Ammon's horn (tissue), 1 donor: ENCODE measurements at places on chromosomes 3 and 15.

GRCh38 chr3:185225523-185225922 lies 28.3 kb downstream of the EHHADH start:
- DNase-seq = no peak

DNA sequence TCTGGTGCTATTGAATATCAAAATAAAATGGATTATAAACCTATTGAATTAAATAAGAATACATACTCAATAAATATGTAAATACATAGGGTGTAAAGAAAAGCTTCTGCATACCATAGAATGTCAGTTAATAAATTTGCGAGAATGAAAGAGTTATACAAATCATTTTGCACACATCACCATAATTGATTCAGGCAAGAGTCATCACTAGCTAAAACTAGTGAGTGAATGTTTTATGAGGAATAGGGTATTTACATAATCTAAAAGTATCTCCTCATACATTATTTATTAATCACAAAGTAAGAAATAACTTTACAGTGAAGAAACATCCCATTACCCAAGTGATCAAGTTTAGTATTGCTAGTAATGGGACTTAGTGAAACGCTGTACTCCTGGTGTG lies 13.6 kb downstream of the EXOG start:
- no peak for DNase-seq

DNA sequence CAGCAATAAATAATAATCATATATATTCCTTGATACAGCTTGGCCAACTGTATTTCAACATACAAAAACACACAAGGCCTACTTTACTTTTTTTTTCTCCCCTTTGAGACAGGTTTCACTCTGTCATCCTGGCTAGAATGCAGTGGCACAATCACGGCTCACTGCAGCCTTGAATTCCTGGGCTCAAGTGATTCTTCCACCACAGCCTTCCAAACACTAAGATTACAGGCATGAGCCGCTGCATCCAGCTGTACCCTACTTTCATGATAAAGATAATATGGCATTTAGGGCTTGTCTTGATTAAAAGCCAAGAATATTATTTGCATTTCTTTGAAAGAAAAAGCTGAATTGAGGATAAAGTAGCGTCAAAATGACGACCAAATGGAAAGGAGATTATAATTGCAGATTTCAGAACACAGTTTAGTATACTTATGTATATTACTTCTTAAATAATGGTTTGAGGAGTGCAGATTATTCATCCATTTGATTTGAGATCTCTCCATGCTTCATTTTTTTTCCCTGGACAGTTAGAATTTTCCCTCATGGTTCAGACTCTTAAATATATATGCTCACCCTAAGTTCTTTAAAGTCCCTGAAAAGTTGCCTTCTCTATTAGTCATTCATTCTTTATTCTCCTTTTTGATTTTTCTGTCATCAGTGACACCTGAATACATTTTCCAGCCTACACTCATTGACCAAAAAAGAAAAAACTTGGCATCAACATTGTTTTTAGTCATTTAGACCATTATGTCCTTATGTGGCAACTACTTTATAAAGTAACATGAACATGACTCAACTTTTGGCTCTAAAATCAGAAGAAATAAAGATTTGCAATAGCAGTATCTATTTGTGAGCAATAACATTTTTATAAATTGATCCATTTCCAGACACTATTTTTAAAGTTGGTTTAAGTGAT lies 48.5 kb upstream of the MLF1 start:
- DNase-seq = no peak

GRCh38 chr15:88641959-88642452 lies 3.2 kb downstream of the ISG20 start:
- no peak for DNase-seq

GRCh38 chr15:51401051-51401780 lies 59.8 kb downstream of the GLDN start:
- no peak for DNase-seq

DNA sequence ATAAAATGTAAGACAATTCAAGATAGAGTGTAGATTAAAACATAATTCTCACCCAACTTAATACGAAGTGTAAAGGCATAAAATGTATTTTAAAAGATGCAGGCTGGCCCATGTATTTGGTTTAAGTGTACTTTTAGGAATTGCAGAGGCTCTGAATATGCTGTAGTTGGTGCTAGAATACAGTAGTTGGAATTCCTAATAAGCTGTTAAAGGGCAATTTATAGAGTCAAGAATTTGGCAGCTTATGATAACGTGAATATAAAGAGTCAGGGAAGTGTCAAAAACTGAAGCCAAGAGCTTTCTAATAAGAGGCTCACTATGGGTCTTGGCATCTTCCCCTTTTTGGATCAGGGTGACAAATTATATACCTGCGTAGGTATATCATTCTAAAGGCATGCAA lies 36.5 kb downstream of the ADAMTS9 start:
- no peak for DNase-seq

- no peak for DNase-seq
These were observed 22.0 kb upstream of the PLA2G4E start for GRCh38 chr15:42042602-42043400.

DNA sequence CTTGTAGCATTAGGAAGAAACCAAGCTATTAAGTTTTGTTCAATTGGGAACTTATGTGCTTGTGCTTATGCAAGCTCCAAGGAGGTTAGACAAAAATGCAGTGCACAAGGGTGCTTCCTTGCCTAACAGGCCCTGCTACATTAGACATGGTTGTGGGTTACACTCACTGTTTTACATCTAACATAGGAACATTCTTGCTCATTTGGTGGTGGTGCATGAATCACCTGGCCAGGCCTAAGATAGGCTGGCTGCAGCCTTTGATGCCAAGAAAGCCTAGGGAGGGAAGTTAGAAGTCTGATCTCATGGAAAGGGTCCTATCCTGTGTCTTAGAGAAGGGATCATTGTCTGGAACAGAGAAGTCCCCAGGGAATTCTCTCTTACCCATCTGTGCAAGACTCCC lies 43.5 kb downstream of the CA12 start:
- no peak for DNase-seq

DNA sequence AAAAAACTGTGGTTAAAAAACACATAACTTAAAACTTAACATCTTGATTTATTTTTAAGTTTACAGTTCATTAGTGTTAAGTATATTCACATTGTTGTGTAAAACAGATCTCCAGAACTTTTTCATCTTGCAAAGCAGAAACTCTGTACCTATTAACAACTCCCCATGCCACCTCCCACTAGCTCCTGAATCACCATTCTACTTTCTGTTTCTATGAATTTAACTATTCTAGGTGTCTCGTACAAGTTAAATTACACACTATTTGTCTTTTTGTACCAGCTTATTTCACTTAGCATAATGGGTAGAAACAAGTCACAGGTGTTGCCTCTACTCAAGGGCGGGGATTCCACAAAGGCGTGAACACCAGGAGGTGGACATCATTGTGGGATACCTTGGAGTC lies 43.2 kb downstream of the CRTC3 start:
- DNase-seq = no peak

DNA sequence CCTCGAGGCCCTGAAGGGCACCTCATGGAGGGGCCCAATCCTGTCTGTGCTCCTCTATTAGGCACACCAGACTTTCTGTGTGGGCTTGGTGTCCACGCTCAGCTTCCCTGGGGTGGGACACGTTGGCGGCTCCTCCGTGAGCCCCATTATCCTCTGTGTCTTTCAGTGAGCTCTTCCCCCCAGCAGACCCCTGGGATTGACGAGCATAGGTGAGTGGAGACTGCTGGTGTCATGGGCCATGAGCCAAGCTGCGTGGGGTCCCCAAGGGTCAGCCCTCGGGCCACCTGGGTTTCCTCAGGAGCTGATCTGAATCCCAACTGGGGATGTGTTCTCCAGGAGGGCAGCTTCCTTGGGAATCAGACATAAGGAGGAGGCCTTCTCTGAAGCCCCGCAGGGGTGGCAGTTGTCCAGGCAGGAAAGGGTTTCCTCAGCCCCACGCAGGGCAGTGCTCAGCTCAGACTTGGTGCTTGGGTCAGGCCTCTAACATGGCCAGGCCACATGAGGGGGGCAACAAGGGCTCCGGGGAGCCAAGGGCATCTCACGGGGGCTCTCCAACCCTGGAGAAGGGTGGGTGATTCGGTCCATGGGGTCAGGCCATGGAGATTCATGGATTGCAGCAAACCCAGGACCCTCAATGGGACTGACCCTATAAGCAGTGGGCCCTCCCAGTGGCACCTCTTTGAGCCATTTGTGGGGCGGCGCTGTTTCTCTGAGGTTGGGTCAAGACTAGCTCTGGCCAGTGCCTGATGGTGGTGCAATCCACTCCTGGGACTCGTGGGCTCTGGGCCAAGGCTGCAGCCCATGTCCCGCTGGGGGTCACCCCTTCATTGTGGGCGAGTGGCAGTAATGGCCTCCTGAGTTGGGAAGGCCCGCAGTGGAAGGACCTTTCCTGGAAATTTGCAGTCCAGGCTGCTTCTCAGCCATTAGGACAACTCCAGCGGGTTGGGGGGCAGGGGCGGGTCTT lies 222.5 kb downstream of the SNRPN start:
- no peak for DNase-seq

GRCh38 chr3:39098473-39099000 lies 8.9 kb downstream of the GORASP1 start:
- no peak for DNase-seq

- no peak for DNase-seq
These were observed 1423.3 kb downstream of the SI start for GRCh38 chr3:163655021-163655420.

GRCh38 chr3:43843386-43843785 lies 152.6 kb downstream of the ABHD5 start:
- DNase-seq = no peak

DNA sequence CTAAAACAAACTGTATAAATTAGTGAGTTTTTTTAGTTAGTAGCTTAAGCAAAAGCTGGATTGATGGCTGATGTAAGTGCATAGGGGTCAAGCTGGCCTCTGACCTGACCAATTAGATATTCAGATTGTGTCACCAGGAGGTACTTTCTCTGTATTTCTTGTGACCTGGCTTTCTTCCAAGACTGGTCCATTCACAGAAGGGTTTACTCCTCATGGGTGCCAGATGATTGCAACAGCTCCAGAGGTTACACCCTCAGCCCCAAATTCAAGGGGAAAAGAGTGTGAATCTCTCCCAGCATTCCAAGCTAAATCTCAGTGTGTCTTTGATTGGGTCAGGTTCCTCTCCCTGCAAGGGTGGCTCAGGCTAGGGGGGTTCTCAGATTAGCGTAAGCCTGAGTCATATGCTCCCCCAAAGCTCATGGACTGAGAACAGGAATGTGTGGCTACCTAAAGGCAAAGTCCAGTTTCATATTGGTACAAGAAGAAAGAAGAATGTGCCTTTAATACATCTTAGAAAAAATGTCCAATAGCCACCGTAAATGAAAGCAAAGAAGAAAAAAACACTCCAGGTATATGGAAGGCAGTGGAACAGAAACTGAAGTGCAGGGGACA lies 16.5 kb downstream of the PML start:
- DNase-seq = no peak

- DNase-seq = no peak
These were observed 246.5 kb downstream of the MYRIP start for GRCh38 chr3:40055956-40056355.

DNA sequence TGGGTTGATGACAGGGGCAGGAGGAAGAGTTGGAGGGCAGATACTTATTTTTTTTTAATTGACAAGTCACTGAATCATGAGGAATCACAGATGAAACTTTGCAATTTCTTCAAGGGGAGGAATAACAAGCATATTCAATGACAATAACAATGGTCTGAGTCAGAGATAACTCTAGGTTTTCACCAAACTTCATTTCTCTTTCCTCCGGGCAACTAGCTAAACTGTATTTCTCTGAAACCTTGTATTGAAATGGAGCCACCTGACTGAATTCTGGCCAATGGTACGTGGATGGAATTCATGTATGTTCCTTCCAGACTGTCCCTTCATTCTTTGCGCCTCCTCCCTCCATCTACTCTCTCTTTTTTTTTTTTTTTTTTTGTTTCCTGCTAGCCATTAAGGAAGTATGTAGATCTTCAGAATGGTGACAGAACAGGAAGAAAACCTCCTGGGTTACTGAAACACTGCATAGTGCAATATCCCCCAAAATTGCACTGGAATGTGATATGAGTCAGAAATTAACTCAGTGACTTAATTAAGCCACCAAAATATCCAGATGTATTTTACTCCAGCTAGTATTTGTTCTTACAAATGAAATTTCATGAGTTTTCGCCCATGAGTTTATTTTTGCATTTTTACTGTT lies 495.4 kb downstream of the OTOL1 start:
- no peak for DNase-seq

DNA sequence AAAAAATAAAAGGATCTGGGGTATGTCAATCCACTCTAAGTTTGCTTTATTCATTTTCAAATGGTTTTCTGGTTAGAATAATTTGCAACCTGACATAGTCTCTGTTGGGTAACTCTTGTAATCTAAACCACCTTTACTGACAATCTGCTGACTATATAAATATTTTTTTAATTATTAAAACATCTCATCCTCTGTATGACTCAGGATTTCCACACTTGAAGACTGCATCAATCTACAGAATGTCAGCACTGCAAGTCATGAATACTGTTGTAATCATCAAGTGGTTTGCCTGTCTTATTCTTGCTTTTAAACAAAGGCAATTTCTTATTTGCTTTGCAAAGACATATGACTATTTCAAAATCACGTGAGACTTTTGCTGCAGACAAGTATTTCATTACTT lies 42.1 kb downstream of the VGLL3 start:
- DNase-seq = no peak
